Ovary (tissue), 10 donors: ENCODE measurements at places on chromosomes 3 and 15. TPM values are rescaled to one million over a fixed set of nuclear protein-coding genes. Genes with fewer than 3 reads are reported as not detected.

The UBAP1L gene
- 9.9 TPM for total RNA-seq

GRCh38 chr3:179842061-179842460, 189.2 kb downstream of the USP13 start:
- no peaks in the 10 kb centered on the region for H3K27me3 ChIP-seq
- H3K4me1 ChIP-seq: no peaks in the 10 kb centered on the region
- DNase-seq: no peak

- H3K4me3 ChIP-seq: no peak overlapping the region
- H3K4me1 ChIP-seq: no peaks in the 10 kb centered on the region
- DNase-seq: no peak
- no peaks in the 10 kb centered on the region for H3K36me3 ChIP-seq
- no peaks in the 10 kb centered on the region for H3K27me3 ChIP-seq
Observed at GRCh38 chr3:13185737-13186434, 112.7 kb upstream of the IQSEC1 start.

The PDZRN3 gene
- total RNA-seq: 161 TPM

The DZIP1L gene
- total RNA-seq: 22.2 TPM

DNA sequence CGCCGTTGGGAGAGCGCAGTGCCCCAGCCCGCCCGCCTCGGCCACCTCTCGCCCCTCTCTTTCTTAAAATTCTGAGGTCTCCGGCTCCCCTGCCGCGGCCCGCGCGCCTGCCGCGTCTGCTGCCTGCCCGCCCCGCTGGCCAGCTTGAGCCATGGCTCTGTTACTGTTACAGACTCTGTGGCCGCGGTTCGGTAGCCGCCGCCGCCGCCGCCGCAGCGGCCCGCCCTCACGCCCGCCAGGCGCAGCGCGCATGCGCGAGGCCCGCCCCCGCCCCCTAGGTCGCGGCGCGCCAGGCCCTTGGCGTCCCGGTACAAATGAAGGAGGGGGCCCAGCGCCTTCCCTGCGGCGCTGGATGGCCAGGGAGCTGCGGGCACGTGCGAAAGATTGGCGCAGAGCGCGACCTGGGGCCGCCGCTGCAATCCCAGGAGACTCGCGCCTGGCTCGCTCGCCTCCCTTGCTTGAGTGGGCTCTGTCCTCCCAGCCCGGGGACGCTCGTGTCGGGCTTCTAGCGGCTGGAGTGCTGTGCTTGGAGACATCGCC, at the start of gene ONECUT1:
Gene ONECUT1, minus strand, starts transcription at position 168 of the 540 bp plus-strand sequence. CDS start 452 bp downstream, outside the sequence.
- H3K36me3 ChIP-seq: no peaks in the 10 kb centered on the region
- H3K4me3 ChIP-seq: peak within 1 kb of the TSS; percentile 29
- H3K27ac ChIP-seq: no peak within 1 kb of the TSS
- H3K4me1 ChIP-seq: peaks cover 9% of the 10 kb centered on the region
- H3K27me3 ChIP-seq: no peaks in the 10 kb centered on the region

The SLC15A2 gene
- 0.61 TPM for total RNA-seq

- H3K27ac ChIP-seq: no peak overlapping the region
- no peaks in the 10 kb centered on the region for H3K27me3 ChIP-seq
- H3K36me3 ChIP-seq: no peaks in the 10 kb centered on the region
- no peak for DNase-seq
Observed at GRCh38 chr3:53709256-53709655, 137.0 kb downstream of the CHDH start.
